ENCODE measurements at places on chromosomes 12 and 14.

- DNase-seq, result peak; percentile 86
These were observed 2.2 kb downstream of the DACT1 start for GRCh38 chr14:58639842-58640484.

DNA sequence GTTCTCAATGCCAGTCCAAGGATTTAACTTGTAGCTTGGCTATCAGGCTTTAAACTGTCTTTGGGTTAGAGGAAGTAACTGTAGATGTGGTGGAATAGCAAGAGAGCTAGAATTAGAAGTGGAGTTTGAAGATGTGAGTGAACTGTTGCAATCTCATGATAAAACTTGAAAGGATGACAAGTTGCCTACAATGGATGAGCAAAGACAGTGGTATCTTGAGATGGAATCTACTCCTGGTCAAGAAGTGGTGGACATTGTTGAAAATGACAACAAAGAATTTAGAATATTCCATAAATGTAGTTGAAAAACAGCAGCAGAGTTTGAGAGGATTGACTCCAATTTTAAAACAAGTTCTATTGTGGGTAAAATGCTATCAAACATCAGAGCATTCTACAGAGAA is 199.0 kb downstream of the DUSP6 start:
- no peak for DNase-seq

DNA sequence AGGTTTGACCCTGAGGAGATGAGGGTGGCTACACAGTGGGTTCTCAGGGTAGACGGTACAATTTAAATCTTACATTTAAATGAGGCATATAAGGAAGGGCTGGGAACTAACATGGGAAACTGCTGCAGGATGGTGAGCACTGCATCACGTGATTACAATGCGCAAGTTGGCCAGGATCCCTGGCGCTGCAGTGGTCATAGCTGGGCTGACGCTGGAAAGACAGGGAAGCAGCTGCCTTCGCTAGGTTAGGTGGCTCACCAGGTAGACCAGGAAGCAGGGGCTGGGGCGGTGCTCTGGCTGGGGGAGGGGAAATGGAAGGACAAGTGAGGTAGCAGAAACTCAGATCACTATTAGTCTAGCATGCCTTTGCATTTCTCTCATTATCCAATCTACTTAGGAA is 149.9 kb downstream of the FOXN3 start:
- no peak for DNase-seq

- DNase-seq, result no peak
These were observed 31.7 kb upstream of the HDAC7 start for GRCh38 chr12:47851303-47851952.

DNA sequence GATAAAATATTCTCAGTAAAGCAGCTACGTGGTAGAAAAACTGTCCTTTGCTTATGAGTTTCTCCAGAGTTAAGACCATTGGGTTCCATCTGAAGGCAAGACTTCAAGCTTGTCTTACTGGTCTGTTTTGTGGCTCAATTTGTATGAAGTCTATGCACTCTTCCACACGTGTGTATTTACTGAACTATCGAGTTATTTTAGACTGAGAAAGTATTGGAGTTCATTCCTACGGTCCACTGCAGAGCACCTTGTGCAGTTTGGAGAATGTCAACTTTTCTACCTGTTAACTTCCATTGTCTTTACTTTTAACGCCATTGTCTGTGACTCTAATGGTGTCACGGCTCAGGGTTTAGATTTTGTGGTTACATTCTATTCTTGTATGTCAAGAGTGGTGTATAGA is 3.7 kb downstream of the HIF1A start:
- DNase-seq, result no peak

- no peak for DNase-seq
These were observed 34.9 kb downstream of the EVL start for GRCh38 chr14:100100032-100100703.

- DNase-seq, result peak; percentile 93
These were observed 70.3 kb downstream of the MAP1LC3B2 start for GRCh38 chr12:116629480-116629879.

DNA sequence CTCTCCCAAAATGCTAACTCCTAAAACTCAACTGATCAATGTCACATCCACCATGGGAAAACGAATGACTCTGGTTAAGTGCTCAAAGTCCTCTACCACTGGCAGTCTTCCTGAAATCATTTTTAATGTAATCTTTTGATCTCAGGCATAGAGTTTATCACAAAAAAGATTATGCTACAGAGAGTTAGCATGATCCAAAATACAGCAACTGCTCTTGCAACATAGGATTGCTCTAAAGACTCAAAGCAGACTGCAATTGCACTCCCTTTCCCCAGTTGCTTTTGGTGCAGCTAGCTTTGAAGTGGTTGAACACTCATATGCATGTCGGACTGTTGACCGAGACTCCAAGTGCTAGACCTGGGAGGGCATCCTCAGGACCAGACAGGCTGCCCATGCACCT is 109.3 kb downstream of the C12orf42 start:
- no peak for DNase-seq

- no peak for DNase-seq
These were observed 78.9 kb downstream of the PLEKHA5 start for GRCh38 chr12:19208456-19208855.

GRCh38 chr14:95609398-95609990 is 74.6 kb downstream of the GLRX5 start:
- peak; percentile 6 for DNase-seq

GRCh38 chr12:108691998-108692808 is 39.1 kb downstream of the CORO1C start:
- DNase-seq, result no peak

DNA sequence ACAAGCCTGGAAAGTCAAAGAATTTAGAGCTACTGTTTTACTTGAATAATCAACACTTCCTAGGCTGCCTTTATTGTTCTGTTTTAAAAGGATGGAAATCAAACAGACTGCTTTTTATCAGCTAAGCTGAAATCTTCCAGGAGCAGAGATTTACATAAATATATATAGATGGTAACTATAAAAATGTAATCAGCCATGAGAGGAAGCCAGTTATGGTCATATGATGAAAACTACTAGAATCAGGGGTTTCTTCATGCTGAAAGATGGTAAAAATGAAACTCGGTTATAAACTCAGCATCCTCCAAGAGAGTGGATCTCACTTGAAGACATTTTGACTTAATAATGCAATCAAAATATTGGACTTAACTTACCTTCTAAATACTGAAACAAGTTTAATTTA is 413.0 kb downstream of the GXYLT1 start:
- no peak for DNase-seq

GRCh38 chr14:60931218-60931617 is 49.7 kb downstream of the TRMT5 start:
- no peak for DNase-seq

DNA sequence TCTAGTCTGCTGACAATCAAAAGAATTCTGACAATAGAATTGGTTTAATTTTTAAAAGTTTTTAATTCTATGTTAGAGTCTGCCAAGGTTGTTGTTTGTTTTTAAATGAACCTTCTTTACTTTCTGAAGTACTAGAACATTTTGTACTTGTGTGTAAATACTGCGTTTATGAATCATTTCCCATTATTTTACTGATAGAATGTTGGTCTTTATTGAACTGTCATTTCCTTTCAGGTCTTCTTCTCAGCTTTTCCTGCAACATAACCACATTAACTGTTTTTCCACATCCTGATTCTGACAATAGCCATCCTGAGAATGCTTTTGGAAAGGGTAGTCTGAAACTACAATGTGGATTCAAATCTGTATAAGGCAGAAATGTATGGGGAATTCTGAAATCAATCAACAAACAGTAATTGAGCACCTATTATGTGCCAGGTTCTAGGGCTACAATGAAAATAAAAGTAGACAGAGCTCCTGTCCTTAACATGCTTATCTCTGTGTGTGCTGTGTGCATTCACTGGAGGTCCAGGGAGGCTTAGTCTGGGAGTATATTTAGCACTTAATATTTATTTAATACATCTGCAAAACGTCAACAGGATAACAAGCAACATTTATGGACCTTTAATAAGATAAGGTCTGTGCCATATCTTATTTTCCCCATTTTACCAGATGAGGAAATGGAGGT is 73.1 kb upstream of the SLC38A2 start:
- no peak for DNase-seq

- DNase-seq, result no peak
These were observed 319.4 kb downstream of the SYT1 start for GRCh38 chr12:79183926-79184325.

- DNase-seq, result no peak
These were observed 38.7 kb upstream of the CCDC88C start for GRCh38 chr14:91456283-91456682.

DNA sequence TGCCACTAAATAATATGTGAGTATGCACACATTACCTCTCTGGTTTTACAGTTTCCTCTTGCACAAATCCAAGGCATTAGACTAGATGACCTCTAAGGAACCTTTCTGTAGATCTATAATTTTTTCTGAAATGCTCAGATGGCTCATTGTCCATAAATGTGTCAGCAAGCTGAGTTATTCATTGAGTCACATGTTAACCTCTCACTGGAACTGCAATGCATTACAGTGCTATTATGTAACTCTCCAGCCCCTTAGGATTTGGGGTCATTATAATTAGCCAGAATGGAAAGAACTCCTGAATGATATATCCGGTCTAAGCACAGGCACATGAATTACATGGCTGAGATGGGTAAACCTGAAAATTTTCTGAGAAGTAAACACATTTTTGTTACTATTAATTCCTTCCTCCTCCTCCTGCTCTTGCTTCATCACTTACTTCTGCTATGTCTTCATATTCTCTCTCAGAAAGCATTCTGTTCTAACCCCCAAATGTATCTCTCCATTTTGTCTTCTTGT is 20.3 kb upstream of the DRAM1 start:
- peak; percentile 94 for DNase-seq

- no peak for DNase-seq
These were observed 1.8 kb downstream of the NOC4L start for GRCh38 chr12:132146098-132146497.

DNA sequence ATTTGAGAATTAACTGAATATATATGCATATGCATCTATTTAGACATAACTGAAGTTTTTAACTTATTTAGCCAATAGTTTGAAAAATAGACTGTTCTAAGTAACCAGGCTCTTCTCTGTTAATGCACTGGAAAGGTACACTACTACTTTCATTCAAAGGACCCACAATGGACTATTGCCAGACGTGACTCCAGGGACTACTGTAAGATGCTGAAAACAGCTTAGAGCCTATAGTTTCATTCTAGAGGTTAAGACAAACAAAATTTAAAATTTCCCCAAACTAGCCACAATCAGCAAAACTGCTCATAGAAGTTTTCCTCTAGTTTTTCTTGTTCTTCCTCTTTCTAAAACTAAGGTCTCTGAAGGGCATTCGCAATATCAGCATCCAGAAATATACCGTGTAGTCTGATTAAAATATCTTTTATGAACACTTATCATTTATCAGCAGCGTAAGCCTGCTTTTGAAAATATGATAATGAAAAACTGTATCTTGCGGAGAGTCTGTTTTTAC is 10.4 kb downstream of the APPL2 start:
- DNase-seq, result no peak

- DNase-seq, result no peak
These were observed 13.1 kb downstream of the CBX5 start for GRCh38 chr12:54266852-54267251.

- DNase-seq, result no peak
These were observed 89.5 kb upstream of the TMPO start for GRCh38 chr12:98425859-98426258.

DNA sequence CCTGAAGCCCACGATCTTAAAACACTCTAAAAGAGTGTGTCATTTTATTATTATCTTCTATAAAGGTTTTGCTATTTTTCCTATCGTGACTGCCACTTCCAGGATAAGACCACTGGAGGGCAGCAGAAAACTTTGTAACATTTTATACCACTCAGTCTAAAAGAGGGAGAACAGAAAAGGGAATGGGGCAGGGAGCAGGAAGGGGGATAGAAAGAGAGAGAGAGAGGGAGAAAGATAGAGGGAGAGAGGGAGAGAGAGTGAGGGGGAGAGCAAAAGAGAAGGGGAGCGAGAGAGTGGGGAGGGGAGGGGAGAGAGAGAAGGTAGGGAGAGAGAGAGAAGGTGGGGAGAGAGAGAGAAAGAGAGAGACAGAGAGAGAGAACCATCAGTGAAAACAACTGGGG is 2.0 kb upstream of the ART4 start:
- no peak for DNase-seq

GRCh38 chr12:13152281-13152680 is 44.2 kb upstream of the EMP1 start:
- DNase-seq, result no peak

Data from stromal cell of bone marrow (primary cell).